Aorta (tissue), 5 donors: ENCODE measurements at places on chromosomes 2 and 18. TPM values are rescaled to one million over a fixed set of nuclear protein-coding genes. Genes with fewer than 3 reads are reported as not detected.

GRCh38 chr2:84052043-84052442 is 407.0 kb downstream of the SUCLG1 start:
- no peak for DNase-seq
- no peaks in the 10 kb centered on the region for H3K4me1 ChIP-seq
- H3K36me3 ChIP-seq = no peaks in the 10 kb centered on the region
- no peak overlapping the region for H3K27ac ChIP-seq
- H3K4me3 ChIP-seq = no peak overlapping the region

DNA sequence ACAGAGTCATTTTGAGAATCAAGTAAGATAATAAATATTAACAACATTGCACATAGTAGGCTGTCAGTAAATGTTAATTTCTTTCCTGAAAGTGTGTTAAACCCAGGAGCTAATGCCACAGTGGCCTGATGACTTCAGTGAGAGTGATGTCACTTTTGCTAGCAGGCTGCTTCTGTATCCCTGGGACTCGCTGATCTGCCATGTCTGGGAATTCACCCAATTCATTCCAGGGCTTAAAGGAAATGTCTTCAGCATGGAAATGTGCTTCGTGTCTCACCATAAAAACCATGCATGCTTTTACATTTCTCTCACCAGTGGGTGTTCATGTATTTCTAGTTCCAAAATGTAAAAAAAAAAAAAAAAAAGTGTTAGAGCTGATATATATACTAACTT is 56.8 kb upstream of the MAPRE3 start:
- no peaks in the 10 kb centered on the region for H3K4me1 ChIP-seq
- no peak for DNase-seq
- peaks cover 2% of the 10 kb centered on the region for H3K27me3 ChIP-seq
- H3K36me3 ChIP-seq = no peaks in the 10 kb centered on the region

GRCh38 chr18:9569178-9569577 is 45.2 kb downstream of the PPP4R1 start:
- H3K4me1 ChIP-seq = peaks cover 6% of the 10 kb centered on the region
- DNase-seq = no peak
- peaks cover 4% of the 10 kb centered on the region for H3K36me3 ChIP-seq
- no peak overlapping the region for H3K27ac ChIP-seq
- H3K27me3 ChIP-seq = no peaks in the 10 kb centered on the region

GRCh38 chr18:79855147-79855933 is 57.6 kb downstream of the KCNG2 start:
- H3K4me1 ChIP-seq = no peaks in the 10 kb centered on the region
- H3K27me3 ChIP-seq = no peaks in the 10 kb centered on the region
- DNase-seq = no peak
- H3K27ac ChIP-seq = no peak overlapping the region

GRCh38 chr2:35857498-35857897 is 498.1 kb upstream of the CRIM1 start:
- no peak for DNase-seq
- H3K27me3 ChIP-seq = no peaks in the 10 kb centered on the region
- H3K4me3 ChIP-seq = no peak overlapping the region

GRCh38 chr2:25651066-25651465 is 22.3 kb downstream of the DTNB start:
- H3K4me3 ChIP-seq = no peak overlapping the region
- DNase-seq = no peak
- no peaks in the 10 kb centered on the region for H3K27me3 ChIP-seq
- H3K27ac ChIP-seq = no peak overlapping the region
- peaks cover 5% of the 10 kb centered on the region for H3K4me1 ChIP-seq

DNA sequence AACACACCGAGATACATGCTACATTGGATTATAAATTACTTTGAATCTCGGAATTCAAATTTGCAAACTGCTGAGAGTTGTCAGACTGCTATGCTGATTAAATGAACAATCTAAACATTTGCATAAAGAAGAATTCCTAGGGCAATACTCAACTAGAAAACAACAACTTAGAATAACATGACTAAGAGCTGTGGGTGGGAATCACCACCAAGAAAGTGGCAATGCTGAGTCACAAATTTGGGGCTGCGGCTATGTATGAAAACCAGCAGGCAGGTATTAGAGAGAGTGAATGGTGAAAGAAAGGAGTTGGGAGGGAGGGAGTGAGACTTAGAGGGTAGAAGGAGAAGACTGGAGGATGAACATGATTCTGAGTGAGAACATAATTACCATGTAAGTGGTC is 559.5 kb downstream of the PIK3C3 start:
- H3K36me3 ChIP-seq = no peaks in the 10 kb centered on the region
- no peaks in the 10 kb centered on the region for H3K4me1 ChIP-seq
- no peaks in the 10 kb centered on the region for H3K27me3 ChIP-seq
- no peak overlapping the region for H3K4me3 ChIP-seq
- no peak for DNase-seq
- H3K27ac ChIP-seq = no peak overlapping the region

DNA sequence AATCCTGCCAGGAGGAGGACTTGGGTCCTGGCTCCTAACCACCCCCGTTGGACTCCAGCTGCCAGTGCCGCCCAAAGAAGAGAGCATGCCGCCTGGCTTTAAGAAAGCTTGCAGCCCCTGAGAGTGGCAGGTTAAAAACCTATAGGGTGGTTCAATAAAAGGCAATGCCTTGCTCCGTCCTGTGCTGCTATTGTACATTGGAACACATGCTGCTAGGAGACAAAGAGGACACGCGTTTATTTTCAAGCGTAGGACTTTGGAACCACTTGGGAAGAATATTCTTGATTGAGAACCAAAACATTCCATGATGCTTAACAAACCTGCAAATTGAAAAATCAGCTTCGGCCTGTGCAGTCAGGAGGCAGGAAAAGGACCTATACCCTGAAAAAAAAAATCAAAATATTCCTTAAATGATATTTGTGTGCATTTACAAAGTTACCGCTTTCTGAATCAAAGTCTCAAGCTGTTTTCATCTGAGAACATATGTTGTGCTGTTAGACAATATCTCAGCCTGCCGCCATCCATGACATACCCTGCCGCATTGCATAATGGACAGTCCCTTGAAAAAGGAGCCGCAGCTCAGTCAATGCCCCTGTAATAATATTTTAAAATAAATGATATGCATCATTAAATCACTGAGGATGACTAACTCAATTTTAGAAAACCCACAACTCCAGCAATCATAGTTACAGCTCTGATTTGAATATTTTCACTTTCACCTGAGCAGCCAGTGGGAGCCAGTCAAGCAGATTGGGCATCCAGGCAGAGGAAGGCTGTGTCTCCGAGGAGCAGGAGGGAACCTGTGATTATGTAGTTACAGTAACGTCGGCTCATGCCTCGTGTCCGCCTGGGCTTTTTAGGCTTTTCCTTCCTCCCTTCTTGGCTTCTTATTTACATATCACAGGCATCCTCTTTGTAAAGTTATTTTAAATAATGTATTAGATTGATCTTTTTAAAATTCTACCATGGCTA is 805.6 kb upstream of the FANCL start:
- H3K36me3 ChIP-seq = no peaks in the 10 kb centered on the region
- H3K27ac ChIP-seq = no peak overlapping the region
- H3K4me1 ChIP-seq = no peaks in the 10 kb centered on the region
- H3K27me3 ChIP-seq = no peaks in the 10 kb centered on the region

HSBP1L1 gene
- 7.9 TPM for total RNA-seq

PPP1R7 gene
- 46.1 TPM for total RNA-seq

DLX1 gene
- total RNA-seq = 0.51 TPM

RTN4 gene
- 311 TPM for total RNA-seq

UGT1A5 gene
- total RNA-seq = not detected
